ENCODE measurements at places on chromosomes 3 and 15.

- no peak for DNase-seq
Observed at GRCh38 chr3:173066044-173067004, 74.7 kb downstream of the SPATA16 start.

DNA sequence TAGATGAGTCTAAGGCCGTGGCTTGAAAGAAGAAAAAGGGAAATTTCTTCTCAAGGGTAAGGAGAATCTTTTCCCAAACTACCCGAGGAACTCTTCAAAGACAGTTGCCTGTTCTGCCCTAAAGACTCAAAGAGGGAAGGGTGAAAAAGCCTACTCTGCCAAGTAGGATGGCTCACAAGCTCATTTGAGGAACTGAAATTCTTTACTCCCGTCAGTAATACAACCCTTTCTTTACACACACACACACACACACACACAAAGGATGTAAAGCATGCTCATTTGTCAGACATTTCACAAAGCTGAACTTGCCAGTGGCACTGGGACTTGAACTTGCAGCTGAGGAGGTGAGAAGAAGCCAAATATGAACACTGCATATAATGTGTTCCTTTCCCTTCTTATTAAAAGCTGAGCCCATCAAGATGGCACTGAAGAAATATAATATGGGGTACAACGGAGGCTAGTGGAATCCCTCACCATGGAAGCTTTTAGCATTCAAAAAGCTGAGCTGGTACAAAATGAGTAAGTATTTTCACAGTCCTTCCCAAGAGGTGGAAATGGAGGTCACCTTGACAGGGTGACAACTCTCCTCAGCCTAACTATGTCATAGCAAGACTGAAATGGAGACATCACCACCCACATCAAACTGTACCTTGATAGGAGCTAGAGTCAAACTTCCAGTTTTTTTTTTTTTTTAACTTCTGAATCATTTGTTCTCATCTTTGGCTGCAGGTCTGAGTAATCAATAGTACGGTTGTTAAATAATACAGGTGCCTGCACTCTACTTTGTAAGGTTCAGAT is 57.6 kb downstream of the TAFA4 start:
- no peak for DNase-seq

DNA sequence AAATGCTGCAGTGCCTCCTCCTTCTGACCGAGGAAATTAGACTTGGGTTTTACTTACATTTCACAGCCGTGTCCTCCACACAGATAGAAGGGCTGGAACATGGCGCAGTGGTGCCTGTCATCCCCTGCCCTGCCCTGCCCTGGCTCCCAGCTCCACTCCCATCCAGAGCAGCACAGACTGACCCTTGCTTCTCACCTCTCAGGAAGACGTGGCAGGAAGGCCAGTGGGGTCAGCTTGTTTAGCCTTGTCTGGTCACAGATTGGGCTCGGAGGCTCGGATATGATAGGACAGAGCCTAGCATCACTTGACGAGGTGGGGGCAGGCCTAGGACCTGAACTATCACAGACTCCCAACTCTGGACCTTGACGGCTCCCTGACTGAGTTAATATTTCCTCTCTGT is 88.5 kb downstream of the LINGO1 start:
- DNase-seq = no peak

DNA sequence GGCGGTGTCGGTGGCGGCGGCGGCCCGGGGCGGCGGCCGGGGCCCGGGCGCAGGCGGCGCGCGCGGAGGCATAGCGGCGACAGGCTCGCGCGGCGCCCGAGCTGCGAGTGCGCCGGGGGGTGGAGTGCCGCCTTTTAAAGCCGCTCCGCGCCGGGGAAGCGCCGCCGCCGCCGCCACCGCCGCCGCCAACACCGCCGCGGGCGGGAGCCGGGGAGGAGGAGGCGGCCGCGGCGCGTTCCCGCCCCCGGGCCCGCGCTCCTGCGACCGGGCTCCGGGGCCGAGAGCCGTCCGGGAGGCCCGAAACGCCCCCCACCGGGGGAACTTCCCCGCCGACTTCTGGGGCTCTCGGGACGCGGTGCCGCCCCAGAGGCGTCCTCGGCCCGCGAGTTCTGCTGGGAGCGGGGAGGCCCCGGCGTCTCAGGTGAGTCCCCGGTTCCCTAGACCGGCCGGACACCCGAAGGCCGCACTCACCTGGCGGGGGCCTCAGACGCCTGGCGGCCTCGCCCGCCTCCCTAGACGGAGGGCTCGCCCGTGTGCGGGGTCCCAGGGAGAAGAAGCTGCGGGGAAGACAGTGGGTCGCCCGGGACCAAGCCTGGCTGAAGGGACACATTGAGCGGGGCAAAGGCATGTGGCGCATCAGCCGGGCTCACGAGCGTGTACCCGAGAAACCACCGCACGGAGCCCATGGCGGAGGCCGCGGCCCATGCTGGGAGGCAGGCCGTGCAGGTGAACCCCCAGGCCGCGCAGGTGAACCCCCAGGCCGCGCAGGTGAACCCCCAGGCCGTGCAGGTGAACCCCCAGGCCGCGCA is at the start of gene PCSK6:
Gene PCSK6, minus strand, starts transcription at position 109 of the 809 bp plus-strand sequence. Its CDS starts 37 bp downstream, at position 72.
- DNase-seq = no peak

Data from CD4-positive, alpha-beta T cell treated with Interleukin-10 for 1 hour (primary cell).